ENCODE measurements at places on chromosomes 7 and 10. TPM values are rescaled to one million over a fixed set of nuclear protein-coding genes. Genes with fewer than 3 reads are reported as not detected.

GRCh38 chr10:71028066-71028465 lies 139.7 kb upstream of the PCBD1 start:
- no peak for DNase-seq
- H3K4me1 ChIP-seq = no peaks in the 10 kb centered on the region
- no peaks in the 10 kb centered on the region for H3K36me3 ChIP-seq
- peaks cover 6% of the 10 kb centered on the region for H3K27me3 ChIP-seq
- no peak overlapping the region for H3K27ac ChIP-seq

DNA sequence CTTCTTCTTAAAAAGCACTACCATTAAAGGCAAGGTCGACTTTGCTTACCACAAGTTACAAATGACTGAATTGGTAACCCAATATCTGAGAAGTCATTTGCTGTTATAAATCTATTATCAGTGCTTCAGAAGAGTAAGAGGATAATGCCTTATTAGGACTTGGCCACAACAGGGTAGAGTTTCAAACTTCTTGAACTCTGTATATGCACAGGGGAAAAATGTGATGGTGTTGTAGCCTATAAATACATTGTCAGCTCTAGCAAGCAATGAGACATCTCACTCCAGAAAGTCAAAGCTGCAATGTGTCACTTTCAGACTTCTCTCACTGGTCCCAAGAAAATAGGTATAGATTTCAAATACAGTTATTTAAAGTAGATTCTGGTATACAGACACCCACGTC lies 9.3 kb downstream of the TFEC start:
- no peaks in the 10 kb centered on the region for H3K36me3 ChIP-seq
- no peaks in the 10 kb centered on the region for H3K27me3 ChIP-seq
- H3K4me3 ChIP-seq = no peak overlapping the region
- H3K4me1 ChIP-seq = no peaks in the 10 kb centered on the region
- no peak overlapping the region for H3K27ac ChIP-seq

GRCh38 chr10:124125305-124126116 lies 32.1 kb upstream of the CHST15 start:
- H3K27me3 ChIP-seq = no peaks in the 10 kb centered on the region
- no peaks in the 10 kb centered on the region for H3K36me3 ChIP-seq
- no peak overlapping the region for H3K4me3 ChIP-seq
- no peaks in the 10 kb centered on the region for H3K4me1 ChIP-seq
- no peak overlapping the region for H3K27ac ChIP-seq

GRCh38 chr7:105975770-105976417 lies 12.8 kb downstream of the CDHR3 start:
- H3K4me3 ChIP-seq = no peak overlapping the region
- peaks cover 14% of the 10 kb centered on the region for H3K27me3 ChIP-seq
- DNase-seq = no peak
- no peaks in the 10 kb centered on the region for H3K4me1 ChIP-seq
- no peak overlapping the region for H3K27ac ChIP-seq
- no peaks in the 10 kb centered on the region for H3K36me3 ChIP-seq

GRCh38 chr10:24850727-24851296 lies 101.6 kb downstream of the PRTFDC1 start:
- no peaks in the 10 kb centered on the region for H3K27me3 ChIP-seq
- DNase-seq = no peak
- H3K27ac ChIP-seq = no peak overlapping the region
- H3K4me1 ChIP-seq = peaks cover 4% of the 10 kb centered on the region

- peaks cover 26% of the 10 kb centered on the region for H3K4me1 ChIP-seq
- H3K4me3 ChIP-seq = no peak overlapping the region
- H3K27ac ChIP-seq = no peak overlapping the region
- DNase-seq = no peak
Measured at GRCh38 chr10:110901954-110902819, 16.8 kb downstream of the BBIP1 start.

DNA sequence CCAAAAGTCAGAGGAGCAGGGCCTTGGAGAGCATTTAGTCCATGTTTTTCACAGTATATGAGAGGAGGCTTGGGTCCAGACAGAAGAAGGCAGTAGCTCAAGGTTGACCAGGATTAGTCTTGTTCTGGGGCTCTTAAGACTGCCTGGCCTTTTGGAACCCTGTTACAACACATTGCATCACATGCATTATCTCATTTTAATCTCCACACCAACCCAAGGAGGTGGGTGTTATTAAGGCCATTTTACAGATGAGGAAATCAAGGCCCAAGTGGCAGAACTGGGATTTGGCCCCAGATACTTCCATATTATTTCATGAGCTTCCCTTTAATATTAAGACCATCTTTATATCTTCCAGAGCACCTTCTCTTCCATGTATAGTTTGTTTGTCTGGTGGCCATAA lies 38.8 kb downstream of the RPS24 start:
- no peaks in the 10 kb centered on the region for H3K4me1 ChIP-seq
- H3K27ac ChIP-seq = no peak overlapping the region
- no peak for DNase-seq
- H3K4me3 ChIP-seq = no peak overlapping the region
- no peaks in the 10 kb centered on the region for H3K36me3 ChIP-seq
- H3K27me3 ChIP-seq = no peaks in the 10 kb centered on the region

DNA sequence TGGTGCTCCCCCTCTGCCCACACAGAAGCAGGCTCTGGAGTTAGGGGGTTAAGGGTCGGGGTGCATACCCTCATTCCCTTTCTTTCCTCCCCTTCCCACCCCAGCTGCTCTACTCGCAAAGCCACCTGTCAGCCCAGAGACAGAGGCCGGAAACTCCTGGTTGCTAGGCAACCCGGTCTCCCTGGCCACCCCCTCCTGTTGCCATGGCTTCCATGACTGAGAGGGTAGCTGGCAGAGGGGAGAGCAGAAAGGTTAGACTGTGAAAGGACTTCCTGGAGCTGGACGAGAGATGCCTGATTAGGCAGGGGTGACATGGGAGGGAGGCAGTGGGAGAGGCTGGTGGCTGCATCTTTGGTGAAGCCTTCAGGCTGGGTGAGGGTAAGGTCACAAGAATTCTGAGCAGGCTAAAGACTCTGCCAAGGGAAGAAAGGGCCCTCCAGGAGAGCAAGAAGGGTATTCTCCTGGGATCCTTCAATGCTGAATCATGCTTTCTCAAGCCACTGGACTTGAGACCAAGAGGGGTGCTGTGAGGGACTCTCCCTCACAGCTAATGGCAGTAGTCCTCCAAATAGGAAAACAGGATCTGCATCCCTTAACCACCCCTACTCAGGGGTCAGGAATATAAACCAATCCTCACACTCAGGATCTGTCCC lies 5.4 kb downstream of the PSD start:
- H3K27ac ChIP-seq = no peak overlapping the region
- no peak overlapping the region for H3K4me3 ChIP-seq
- H3K36me3 ChIP-seq = no peaks in the 10 kb centered on the region
- DNase-seq = peak; percentile 74
- peaks cover 28% of the 10 kb centered on the region for H3K4me1 ChIP-seq
- peaks cover 48% of the 10 kb centered on the region for H3K27me3 ChIP-seq

DNA sequence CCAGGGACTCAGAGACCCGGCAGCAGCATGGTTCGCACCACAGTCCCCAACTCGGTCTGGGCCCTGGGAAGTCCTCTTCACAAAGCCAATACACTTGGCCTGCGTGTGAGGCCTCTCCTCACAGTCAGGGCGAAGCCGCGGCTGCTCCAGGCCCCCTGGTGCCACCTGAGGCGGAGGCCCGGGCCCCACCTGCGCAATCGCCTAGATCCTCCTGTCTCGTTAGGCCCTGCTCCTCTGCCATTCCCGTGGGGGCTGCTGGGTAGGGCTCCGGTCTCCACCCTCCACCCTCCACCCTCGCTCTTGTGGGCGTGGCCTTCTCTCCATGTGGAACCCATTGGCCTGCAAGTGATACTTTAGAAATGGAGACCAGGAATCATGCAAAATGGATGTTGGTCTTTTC lies 553.3 kb downstream of the INHBA start:
- H3K27me3 ChIP-seq = no peaks in the 10 kb centered on the region
- H3K36me3 ChIP-seq = no peaks in the 10 kb centered on the region
- no peak for DNase-seq
- no peaks in the 10 kb centered on the region for H3K4me1 ChIP-seq
- no peak overlapping the region for H3K4me3 ChIP-seq
- H3K27ac ChIP-seq = no peak overlapping the region

The MALRD1 gene
- not detected for total RNA-seq

The CHN2 gene
- 10.1 TPM for total RNA-seq

The NME8 gene
- total RNA-seq = not detected

GRCh38 chr10:52283174-52283573 lies 30.9 kb upstream of the DKK1 start:
- H3K27me3 ChIP-seq = no peaks in the 10 kb centered on the region
- no peak overlapping the region for H3K4me3 ChIP-seq
- no peak for DNase-seq
- no peaks in the 10 kb centered on the region for H3K36me3 ChIP-seq
- no peaks in the 10 kb centered on the region for H3K4me1 ChIP-seq

DNA sequence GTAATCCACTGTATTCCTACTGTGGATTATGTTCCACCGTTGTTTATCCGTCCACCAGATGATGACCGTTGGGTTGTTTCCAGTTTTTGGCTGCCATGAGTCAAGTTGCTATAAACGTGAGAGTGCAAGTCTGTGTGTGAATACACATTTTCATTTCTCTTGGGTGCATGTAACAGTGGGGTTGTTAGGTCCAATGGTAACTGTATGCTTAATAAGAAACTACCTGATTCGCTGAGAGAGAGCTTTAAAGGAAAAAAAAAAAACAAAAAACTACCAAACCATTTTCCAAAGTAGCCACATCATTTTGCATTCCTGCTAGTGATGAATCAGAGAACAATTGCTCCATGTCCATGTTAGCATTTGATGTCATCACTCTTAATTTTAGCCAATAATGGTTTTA lies 15.9 kb downstream of the UBN2 start:
- H3K4me1 ChIP-seq = peaks cover 31% of the 10 kb centered on the region
- H3K4me3 ChIP-seq = no peak overlapping the region
- DNase-seq = no peak
- H3K36me3 ChIP-seq = peaks cover 37% of the 10 kb centered on the region

The INA gene
- total RNA-seq = 0.70 TPM

DNA sequence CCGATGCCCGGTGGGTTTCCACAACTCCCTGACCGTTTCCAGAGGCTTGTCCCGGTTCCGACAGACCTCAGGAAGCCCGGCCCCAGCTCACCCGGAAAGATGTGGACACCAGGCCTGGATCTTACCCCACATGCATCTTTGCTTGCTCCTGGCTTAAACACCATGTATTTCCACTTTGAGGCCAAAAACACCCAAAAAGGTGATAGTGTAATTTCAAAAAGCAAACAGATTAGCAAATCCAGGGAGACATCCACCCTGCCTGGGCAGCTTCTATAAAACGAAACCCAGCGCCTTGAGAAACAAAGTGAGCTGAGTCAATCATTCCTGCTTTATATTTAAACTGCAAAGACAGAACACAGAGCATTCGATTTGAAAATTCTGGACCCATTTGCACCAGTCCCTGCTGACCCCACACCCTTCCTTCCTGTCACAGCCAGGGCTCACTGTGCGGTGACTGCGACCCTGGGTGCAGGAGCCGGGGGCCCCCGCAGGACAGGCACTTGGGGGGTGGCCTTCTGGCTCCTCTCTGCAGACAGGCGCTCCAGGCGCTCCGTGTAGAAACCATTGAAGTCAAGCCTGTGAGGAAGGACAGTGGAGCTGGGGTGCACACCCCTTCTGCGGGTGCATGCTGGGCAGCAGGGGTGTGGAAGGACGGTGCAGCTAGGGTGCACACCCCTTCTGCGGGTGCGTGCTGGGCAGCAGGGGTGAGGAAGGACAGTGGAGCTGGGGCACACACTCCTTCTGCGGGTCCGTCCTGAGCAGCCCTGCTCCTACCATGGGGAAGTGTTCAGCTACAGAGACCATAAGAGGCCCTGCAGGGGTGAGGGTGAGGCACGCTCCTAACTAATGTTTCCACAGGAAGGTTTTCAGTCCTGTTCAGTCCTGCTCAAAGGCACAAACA lies 2.9 kb upstream of the ADAM8 start:
- H3K27me3 ChIP-seq = no peaks in the 10 kb centered on the region
- peaks cover 9% of the 10 kb centered on the region for H3K36me3 ChIP-seq
- DNase-seq = no peak
- H3K4me1 ChIP-seq = peaks cover 33% of the 10 kb centered on the region
- H3K27ac ChIP-seq = peak overlapping the region; percentile 99

- no peak for DNase-seq
- no peaks in the 10 kb centered on the region for H3K36me3 ChIP-seq
- H3K4me3 ChIP-seq = no peak overlapping the region
- H3K27me3 ChIP-seq = no peaks in the 10 kb centered on the region
Measured at GRCh38 chr7:78260826-78261225, 462.3 kb downstream of the PHTF2 start.

DNA sequence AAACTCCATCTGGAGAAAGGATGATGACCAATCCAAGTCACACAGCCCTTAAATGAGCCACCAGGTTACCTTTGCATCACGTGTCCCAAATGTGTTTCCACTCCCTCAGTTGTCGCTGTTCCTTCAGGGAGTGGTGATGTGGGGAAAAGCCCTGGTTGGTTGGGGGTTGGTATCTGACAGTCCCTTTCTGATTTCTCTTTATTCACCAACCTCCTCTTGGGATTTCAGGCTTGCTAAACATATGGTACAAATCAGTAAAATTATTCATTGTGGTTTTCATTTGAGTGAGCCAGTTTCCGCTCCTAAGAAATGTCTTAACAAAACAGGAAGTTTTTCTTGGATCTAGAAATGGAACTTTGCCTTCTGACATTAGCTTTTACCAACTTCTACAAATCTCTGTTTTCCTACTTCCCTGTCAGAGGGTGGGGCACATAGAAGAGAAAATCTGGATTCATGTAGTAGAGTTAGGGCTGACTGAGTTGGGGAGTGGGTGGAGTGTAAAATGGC lies 40.0 kb upstream of the KMT2E start:
- peaks cover 8% of the 10 kb centered on the region for H3K4me1 ChIP-seq
- peaks cover 19% of the 10 kb centered on the region for H3K36me3 ChIP-seq
- no peak overlapping the region for H3K27ac ChIP-seq
- no peak for DNase-seq
- no peaks in the 10 kb centered on the region for H3K27me3 ChIP-seq
- H3K4me3 ChIP-seq = no peak overlapping the region

DNA sequence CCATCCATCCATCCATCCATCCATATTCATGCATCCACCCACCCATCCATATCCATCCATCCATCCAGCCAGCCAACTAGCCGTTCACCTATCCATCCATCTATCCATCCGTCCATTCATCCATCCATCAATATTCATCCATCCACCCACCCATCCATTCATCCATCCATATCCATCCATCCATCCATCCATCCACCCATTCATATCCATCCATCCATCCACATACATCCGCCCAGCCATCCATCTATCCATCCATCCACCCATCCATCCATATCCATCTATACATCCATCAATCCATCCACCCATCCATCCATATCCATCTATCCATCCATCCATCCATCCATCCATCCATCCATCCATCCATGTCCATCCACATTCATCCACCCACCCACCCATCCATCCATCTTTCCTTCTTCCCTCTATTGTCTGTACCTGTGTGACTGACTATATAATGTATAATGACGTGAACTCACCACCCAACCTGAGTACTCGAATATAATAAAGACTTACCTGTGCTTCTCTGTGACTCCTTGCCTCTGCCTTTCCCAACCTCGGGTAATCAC lies 2.5 kb downstream of the INMT start:
- no peak overlapping the region for H3K27ac ChIP-seq
- no peaks in the 10 kb centered on the region for H3K36me3 ChIP-seq
- no peak for DNase-seq
- no peak overlapping the region for H3K4me3 ChIP-seq

- no peak for DNase-seq
- no peak overlapping the region for H3K4me3 ChIP-seq
- H3K27me3 ChIP-seq = no peaks in the 10 kb centered on the region
- H3K4me1 ChIP-seq = no peaks in the 10 kb centered on the region
- no peaks in the 10 kb centered on the region for H3K36me3 ChIP-seq
Measured at GRCh38 chr10:92530421-92530820, 43.5 kb downstream of the IDE start.

The CFAP70 gene
- total RNA-seq = 0.38 TPM

- H3K27me3 ChIP-seq = no peaks in the 10 kb centered on the region
- H3K36me3 ChIP-seq = peaks cover 38% of the 10 kb centered on the region
- H3K4me3 ChIP-seq = peak overlapping the region; percentile 70
- peak; percentile 90 for DNase-seq
- H3K4me1 ChIP-seq = peaks cover 82% of the 10 kb centered on the region
Measured at GRCh38 chr7:92809760-92810573, 26.4 kb downstream of the CDK6 start.
